Activated CD8-positive, alpha-beta memory T cell treated with anti-CD3 and anti-CD28 coated beads for 48 hours (primary cell): ENCODE measurements at places on chromosomes 4 and X.

DNA sequence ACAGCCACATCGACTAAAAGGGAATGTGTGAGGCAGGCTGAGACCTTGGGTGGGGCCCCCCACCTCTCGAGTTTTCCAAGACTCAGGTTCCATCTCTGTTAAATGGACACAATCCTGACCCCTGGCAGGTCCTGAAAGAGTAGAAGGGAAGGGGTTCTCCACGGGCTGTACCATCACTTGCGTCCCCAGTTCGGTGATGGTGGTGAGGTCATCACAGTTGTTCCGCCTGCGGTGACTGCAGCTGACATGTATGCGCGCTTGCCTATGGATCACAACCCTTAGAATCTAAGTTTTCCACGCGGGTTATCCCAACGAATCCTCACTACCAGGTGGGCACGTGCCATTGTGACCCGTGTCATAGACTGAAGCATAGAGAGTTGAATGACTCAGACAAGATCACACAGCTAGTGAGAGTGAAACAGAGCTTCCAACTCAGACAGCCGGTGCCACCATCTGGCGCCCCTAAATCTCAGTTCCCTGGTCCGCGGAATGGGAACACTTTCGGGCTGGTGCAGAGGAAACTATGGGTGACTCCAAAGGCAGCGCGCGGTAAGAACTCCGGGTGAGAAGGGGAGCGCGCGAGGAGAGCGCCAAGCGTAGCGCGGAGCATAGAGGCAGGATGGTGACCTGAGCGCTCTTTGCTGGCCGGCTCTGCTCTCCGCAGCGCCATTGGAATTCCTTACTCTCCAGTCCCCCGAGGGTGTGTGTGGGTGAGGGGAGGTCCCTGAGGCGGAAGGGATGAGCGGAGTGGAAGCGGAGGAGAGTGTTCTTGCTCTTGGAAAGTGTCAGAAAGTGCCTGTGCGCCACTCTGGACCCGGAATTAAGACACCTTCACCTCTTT lies 10.5 kb downstream of the MSX1 start:
- DNase-seq: no peak

- no peak for DNase-seq
These were observed 7.4 kb downstream of the CORIN start for GRCh38 chr4:47830265-47831025.

- DNase-seq: no peak
These were observed 544.6 kb downstream of the IL15 start for GRCh38 chr4:142181021-142181420.

DNA sequence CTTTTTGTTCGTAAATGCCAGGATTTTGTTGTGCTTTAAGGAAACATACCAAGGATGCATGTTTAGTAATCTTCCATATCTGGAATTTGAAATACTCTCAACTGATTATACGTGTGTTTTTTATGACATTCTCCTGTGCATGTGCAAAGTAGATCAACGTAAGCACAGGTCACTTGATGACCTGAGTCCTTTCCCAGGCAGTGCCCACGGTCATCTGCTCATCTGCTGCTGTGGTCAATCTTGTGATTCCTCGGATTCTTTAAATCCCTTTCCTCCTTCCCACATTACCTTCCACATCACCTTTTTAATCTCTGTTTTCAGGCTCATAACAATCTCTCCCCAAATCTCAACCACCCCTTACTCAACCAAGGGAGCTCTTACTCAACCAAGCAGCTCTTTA lies 104.1 kb downstream of the RASL11B start:
- no peak for DNase-seq

- DNase-seq: no peak
These were observed 55.8 kb upstream of the ARHGAP24 start for GRCh38 chr4:85419103-85419502.

DNA sequence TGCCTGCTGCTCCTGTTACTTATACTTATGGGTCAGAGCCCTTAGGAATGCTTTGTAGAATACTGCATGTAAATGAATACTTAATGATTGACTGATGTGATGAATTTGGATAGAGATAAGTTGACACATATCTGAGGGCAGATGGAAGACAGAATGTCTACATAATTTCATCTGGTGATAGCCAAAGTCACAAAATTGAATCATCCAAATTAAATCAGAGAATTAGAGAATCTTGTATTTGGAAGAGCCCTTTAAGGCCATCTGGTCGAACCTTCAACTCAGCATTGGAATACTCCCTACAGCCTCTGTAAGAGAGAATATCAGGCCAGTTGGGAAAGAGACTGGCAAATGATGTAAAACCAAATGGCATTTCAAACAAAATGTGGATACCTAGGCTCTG lies 944.8 kb downstream of the RPA4 start:
- DNase-seq: no peak

DNA sequence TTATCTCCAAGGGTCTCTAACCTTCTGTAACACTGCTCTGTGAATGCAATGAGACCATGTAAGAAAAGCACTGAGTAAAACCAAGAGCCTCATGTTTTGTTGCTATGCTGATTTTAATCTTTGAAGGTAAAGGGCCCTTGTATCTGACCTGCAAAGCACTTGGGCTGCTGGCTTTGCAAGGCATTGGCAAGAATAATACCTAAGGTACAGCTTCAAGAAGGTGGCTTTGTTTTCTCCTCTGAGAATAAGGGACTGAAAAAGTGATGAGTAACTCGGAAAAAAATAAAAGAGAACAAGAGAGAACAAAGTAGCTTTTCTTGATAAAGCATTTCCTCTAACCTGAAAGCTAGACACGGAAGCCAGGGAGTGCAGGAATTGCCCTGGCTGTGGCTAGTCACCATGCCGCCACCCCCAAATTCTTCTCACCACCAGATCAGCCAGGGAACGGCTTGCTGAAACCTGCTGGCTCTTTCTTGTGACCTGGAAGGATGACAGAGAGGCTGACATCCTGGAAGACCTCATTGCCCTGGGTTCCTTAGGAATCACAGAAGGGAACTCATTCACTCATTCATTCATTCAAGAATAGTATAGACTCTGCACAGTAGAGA lies 41.8 kb upstream of the HS3ST1 start:
- DNase-seq: no peak

DNA sequence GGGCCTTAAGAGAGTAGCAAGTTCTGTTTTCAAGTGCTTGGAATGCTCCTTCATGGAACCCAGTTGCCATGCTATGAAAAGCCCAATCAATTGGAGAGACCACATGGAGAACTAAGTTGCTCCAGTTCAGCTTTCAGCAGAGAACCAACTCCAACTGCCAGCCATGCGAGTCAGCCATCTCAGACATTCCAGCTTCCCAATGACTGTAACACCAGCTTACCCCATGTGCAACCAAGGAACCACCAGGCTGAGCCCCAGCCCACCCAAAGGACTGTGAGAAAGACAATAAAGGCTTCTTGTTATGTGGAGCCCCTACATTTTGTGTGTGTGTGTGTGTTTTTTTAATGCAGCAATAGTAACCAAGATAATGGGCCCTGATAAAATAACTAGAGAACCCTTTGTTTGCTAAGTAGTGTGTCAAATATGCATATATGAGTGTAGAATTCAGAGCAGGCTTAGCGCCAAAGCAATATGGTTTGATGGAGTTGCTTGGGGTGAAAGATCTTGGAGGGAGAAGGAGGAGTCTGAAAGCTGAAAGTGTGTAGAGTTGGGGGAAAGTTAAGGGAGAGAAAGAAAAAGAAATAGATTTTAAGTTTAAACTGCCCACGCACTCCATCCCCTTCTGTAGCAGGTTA lies 35.0 kb upstream of the CCKAR start:
- no peak for DNase-seq

DNA sequence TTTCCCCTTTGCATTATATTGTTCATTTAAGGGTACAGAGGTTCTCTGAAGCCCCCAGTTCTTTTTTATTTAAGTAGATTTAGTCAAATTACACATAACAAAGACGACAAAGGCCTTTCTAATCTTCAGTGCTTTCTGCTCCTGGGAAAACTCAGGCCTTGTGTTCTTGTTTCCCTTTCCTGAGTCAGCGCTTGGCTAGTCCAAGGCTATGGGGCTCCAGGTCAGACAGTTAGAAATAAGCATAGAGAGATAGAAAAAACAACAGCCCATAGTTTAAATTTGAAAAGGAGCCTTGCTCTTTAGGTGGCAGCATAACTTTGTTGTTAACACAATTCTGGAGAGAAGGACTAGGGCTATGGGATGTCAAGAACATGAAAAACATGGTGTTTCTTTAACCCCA lies 97.3 kb downstream of the PPP1R2C start:
- DNase-seq: no peak

DNA sequence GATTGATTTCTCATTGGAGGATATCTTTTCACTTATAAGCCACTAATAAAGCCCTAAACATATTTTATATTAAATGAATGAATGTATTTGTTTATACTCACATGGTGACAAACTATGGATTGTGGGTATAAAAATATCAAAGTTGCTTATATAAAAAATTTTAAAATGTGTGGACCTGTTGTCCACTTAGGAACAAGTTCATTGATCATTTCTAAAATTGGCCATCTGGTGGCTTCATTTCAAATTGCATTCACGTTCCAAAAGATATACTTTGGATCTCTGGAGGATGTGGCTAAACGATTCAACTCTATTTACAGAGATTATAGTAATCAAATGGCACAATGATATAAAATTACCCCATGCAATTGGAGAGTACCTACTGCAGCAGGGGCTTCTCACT lies 32.5 kb downstream of the FSTL5 start:
- DNase-seq: no peak
